ENCODE measurements at places on chromosomes 2 and 18.

DNA sequence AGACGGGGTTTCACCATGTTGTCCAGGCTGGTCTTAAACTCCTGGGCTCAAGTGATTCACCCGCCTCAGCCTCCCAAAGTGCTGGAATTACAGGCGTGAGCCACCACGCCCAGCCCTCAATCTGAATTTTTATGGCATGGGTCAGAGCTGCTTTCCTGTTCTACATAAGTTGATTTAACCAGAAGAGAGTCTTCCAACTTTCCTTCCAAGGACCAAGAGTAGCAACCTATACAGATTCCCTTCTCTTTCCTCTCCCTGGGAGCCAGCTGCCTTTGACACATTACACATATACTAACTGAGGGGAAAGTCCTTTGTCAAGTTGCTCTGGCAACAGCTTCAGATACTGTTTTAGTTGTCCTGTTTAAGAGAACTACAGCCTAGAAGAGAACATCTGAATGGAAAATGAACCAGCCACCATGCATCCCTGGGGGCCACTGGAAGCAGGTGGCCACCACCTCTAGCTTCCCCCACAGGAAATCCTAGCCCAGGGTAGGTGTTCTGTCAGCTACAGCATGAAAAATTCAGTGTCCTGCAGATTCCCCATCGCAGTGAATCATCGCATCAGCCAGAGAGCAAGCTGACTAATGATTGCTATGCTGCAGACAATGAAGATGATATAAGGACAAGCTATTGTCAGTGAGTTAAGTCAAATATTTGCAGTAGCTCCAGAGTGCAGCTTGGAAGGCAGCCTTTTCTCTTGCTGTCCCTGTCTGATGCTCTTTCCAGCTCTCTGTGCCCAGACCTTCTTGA, 62.9 kb downstream of the POMC start:
- no peak for DNase-seq

DNA sequence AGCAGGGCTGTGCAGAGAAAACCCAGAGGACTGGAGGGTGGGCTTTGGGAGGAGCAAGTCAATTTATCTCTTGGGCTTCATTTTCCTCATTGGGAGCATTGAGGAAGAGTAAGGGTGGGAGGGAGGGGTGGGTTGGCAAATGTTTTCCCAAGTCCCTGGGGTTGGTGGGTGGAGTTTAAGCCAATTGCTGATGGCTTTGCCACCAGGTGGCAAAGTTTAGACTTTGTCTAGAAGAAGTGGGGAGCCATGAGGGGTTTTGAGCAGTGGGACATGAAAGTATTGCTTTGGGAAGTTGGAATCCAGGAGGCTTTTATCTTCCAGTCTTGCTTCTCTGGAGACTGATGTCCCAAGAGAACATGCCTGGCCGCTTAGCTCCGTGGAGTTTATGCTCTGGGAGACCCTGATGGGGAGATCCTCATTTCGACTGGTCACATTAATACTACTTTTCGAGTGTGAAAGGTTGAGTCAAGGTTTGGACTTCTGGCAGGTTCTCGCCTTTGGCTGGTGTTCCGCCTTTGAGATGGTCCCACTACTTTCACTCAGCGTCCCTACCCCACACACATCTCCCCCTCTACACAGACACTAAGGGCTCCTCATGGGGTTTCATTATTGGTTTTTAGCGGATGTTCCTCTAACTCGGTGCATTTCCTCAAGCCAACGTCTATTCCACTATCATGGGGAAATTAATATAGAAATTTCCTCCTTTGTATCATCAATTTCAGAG, 126.7 kb downstream of the PRKCE start:
- peak; percentile 26 for DNase-seq

DNA sequence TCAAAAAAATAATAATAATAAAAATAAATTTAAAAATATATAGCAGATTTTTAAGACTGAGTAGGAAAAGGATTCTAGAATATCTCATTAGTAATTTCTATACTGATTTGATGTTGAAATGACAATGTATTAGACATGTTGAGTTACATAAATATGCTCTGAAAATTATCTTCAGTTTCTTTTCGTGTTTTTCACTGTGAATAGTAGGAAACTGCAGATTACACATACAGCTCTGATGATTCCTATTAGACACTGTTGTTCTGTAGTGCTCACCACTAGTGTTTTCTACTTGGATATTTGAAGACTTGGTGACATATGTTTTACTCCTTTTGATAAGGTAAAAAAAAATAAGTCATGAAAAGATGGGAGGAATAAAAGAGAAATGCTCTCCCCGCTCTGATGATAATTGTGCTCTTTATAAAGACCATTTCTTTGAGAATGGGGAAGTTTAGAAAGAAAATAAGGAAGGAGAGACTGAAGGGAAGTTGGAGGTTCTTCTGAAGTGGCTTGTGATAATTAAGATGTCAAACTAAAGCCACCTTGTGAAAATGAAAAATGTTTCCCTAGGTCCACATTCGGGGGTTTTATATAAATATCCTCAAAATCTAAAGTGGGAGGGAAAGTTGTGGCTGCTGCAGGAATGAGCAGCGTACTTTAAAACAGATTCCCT, 52.9 kb downstream of the SLC9A2 start:
- no peak for DNase-seq

GRCh38 chr2:6845312-6845711, 20.4 kb downstream of the CMPK2 start:
- no peak for DNase-seq

DNA sequence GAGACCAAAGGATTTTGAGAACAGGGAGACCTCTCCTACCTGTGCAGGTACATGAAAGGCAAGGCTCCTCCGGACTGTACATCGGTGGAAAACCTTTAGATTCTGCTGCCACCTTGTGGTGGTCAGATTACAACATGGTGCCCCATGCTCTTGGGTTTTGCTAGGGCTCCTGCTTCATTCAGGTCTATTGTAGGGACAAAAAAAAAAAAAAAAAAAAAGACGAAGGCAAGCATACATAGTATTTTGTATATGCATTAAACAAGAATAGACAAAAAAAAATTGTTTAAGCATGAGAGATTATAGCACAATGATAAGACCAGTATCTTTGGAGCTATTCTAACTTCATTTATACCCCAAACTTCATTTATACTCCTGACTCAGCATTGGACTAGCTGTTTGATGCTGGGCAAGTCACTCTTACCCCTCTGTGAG, 27.4 kb upstream of the SPR start:
- peak; percentile 37 for DNase-seq

GRCh38 chr2:1010415-1010930, 59.8 kb downstream of the SNTG2 start:
- DNase-seq: peak; percentile 49

DNA sequence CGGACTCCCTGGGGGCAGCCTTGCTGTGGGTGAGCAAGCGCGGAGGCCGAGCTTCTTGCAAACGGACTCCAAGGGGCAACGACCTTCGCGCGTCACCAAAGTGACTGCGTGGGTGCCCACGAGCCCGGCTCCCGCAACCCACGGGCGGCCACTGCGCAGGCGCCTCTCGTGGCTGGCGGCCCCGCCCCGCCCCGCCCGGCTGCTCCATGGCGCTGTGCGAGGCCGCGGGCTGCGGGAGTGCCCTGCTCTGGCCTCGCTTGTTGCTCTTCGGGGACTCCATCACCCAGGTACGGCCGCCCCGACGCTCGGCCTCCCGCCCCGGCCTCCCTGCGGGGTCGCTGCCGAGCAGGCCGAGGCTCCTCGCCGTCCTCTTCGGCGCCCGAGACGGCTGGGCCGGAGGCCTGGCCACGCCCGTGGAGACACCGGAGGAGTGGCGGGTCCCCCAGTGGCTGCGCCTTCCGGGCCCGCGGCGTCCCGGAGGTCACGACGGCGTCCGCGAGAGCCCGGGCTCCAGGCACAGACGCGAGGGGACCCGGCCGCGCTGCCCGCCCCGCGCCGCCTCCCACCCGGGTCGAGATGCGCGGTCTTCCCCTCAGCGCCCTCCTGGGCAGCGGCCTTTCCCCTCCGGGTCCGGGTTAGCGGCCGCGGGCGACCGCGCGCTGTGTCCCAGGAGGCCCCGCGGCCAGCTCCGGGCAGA, at the start of gene IAH1:
IAH1 (plus strand) TSS at position 191 of the 697 bp plus-strand sequence; CDS start at position 207, 16 bp downstream.
- DNase-seq: peak; percentile 59

GRCh38 chr2:11163439-11164317, 8.4 kb downstream of the SLC66A3 start:
- DNase-seq: no peak

DNA sequence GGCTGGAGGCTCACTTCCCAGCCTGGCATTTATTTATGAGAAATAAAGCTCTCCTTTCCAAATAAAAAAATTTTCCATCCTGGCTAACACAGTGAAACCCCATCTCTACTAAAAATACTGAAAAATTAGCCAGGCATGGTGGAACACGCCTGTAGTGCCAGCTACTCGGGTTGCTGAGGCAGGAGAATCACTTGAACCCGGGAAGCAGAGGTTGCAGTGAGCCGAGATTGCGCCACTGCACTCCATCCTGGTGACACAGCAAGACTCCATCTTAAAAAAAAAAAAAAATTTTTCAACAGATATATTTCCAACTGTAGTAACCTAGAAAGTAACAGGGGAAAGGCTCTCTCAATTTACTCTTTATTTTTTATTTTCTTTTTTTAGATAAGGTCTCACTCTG, 6.1 kb upstream of the PCBP1 start:
- DNase-seq: no peak

DNA sequence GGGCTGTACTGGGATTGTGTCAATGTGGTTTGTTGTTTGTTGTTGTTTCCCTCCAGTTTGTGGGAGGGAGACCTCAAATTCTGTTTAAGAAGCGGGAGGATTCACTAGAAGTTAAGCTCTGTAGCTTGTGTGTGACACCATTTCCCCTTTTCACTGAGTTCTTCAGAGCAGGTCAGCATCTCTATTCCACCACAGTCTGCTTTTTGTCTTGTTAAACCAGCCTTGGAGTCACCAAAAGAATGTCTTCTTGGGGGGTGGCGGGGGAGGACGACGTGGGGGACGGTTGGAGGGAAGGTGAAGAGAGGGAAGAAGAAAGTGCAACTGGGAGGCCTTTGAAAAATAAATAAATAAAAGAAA, 2.3 kb upstream of the BCL11A start:
- DNase-seq: no peak

DNA sequence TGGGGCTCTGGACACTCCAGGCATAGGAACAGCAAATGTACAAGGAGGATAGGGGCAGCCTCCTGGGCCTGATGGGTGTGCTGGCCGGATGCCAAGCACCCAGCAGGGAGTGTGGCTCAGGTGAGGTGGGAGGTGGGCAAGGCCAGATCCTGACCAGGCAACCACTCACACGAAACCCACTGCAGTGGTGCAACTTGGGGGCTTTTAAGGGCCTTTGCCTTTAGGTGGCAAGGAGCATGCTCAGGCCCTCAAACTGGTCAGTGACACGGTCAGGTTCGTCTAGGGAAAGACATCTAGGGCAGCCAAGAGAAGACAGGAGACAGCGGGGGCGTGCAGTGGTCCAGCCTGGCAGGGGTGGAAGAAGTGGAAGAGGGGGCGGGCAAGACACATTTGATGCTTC, 18.4 kb upstream of the TEX51 start:
- no peak for DNase-seq

GRCh38 chr2:199847181-199847864, 3.7 kb downstream of the FTCDNL1 start:
- DNase-seq: no peak

DNA sequence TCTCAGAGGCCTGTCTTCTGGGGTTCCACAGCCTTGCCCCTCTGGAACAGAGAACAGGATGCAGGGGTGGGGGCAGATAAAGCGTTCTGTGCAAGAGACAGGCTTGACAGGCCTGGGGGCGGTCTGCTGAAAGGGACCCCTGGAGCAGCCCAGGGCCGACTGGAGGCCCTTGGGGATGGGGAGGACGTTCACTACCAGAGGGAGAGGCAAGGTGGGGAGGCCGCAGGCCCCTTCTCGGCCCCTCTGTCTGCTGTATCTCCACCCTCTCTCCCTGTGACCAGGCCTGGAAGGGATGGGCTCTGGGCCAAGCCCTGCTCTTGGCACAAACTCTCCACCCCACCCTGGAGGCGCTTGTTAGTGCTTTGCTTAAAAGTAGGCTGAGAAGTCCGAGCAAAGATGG, 27.3 kb upstream of the INHBB start:
- peak; percentile 30 for DNase-seq

DNA sequence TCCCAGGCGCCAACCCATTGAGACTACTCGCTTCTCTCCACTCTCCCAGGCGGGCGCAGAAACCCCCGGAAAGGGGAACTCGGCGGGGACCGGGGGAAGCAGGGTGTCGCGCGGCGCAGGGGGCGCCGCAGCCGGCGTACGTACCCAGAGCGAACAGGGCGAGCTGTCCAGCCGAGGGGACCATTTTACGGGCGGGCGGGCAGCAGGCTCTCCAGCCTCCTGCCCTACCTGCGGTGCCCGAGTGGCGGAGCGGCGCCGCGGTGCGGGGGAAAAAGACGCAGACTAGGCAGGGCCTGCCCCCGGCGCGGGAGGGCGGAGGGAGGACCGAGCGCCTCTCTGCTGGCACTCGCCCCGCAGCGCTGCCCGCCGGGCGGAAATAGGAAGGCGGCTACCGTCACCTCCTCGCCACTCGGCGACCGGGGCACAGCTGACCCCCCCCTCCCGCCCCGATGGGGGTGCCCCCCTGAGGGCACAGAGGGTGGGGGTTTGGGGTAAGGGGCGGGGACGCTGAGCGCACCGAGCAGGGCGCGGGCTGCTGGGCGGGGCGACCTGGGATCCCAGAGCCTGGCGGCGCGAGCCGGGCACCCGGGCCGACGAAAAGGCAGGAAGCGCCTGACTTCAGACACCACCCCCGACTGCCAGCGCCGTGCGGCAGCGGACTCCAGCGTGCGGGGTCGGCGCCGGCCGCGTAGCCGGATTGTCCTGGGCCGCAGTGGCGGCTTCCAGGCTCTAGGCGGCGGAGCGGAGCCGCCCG, at the start of gene TGFA:
TGFA (minus strand) TSS at position 243 of the 754 bp plus-strand sequence; CDS start at position 184, 59 bp downstream.
- peak; percentile 52 for DNase-seq

DNA sequence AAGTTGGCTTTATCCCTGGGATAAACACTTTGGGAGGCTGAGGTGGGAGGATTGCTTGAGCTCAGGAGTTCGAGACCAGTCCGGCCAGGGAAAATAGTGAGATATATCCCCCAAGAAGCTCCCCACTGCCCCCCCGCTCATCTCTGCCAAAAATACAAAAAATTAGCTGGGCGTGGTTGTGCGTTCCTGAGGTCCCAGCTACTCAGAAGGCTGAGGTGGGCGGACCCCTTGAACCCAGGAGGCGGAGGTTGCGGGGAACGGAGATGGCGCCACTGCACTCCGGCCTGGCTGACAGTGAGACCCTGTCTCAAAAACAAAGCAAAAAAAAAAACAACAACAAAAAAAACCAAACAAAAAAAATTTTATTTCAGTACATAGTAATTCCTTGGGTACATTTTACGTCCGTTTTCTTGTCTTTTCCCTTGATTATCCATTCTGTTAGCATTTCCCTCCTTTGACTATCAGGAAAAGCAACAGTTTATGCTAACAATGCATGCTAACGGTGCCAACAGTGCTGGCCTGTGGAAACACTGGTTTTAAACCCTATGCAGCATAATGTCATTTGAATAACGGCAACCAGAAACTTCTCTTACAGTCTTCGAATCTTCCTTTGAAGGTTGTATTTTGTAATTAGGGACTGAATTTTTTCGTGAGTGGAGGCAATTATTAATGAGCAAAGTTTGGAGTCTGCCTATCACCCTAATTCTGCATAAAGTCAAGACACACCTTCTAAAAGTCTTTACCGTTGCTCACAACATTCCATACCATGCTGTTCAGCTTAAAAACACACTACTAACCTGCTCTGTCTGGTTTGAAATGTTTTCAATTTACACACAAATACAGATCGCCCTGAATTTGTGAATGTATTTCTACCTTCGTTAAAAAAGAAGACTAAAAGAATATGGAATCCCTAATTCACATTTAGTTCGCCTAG, 721 bp upstream of the MIB1 start:
- no peak for DNase-seq
